ENCODE measurements at places on chromosomes 2 and 18.

- no peak for DNase-seq
Measured at GRCh38 chr2:30412684-30413570, 34.1 kb upstream of the LCLAT1 start.

DNA sequence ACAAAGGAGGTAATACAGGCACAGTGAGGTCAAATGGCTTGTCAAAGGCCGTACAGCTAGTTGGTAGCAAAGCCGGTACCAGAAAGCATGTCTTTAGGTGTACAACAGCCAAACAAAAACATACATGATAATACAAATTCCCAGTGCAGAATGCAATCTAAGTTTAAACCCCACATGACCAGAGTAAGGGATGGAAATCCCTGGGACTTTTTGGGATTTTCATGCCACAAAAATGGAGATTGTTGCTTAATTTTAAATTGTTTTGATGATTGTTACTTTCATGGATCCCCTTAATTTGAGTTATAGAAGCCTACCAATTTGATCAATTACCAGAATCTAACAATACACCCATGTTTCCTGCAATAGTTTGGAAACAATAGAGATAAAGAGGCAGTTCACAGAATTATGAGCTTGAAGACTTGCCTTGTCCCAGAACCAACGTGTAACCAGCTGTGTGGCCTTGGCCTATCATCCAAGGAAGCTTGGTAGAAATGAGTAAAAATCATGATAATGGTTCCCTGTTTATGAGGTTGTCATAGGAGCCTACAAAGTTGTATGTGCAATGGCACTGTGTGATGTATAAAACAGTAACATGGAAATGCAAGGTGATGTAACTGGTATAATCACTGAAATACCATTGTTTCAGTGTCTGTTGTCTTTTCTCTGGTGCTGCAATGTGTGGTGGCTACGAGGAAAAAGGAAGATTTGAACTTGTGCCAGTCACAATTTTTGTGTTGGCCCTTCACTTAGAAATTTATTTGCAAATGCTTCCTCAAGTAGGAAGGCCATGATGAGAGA is 85.3 kb downstream of the ZEB2 start:
- DNase-seq: no peak

DNA sequence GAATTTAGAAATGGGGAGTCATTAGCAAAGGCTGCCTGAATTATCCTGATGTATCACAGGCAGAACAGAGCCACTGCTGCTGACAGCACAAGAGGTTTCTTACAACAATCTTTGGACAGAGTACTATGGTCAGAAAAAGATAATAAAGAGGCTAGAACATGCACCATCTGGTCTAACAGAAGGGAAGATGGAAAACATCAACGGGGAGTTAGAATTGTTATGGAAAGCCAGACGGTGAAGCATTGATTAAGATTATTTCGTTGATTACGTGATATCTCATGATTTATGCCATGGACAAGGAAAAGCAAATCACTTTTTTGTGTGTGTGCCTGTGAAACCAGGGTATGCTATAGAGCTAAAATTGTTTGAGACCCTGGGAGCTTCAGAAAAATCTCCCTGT is 409.4 kb upstream of the ETAA1 start:
- no peak for DNase-seq

DNA sequence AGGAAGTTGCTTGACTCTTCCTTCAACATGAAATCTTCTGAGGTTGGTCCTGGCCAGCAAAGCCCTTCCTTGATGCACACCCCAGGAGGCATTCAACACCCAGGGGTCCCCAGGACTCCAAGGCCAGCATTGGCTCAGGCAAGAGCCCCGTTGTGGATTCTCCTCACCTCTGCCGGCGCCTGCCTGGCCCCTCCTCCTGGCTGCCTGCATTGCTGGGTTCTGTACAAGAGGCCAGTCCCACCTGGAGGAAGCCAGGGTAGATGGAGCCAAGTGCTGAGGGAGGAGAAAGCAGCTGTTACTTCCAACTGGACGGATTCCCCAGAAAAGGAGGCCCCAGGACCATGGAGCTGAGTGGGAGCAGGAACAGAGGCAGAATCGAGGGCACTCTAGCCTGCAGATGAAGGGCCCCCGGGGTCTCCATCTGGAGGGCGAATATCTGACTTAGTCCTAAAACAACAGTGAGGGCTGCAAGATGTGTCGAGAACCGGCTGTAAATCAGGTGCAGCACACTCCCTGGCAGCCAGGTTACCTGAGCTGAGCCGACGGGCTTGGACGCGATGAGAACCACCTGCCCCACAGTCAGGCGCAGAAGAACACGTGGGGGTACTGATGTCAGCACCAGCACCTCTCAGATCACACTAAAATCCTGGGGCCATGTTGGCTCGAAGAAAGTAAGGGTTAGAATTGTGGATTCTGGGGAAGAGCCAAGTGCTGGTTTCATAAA is 399.6 kb upstream of the SALL3 start:
- no peak for DNase-seq

DNA sequence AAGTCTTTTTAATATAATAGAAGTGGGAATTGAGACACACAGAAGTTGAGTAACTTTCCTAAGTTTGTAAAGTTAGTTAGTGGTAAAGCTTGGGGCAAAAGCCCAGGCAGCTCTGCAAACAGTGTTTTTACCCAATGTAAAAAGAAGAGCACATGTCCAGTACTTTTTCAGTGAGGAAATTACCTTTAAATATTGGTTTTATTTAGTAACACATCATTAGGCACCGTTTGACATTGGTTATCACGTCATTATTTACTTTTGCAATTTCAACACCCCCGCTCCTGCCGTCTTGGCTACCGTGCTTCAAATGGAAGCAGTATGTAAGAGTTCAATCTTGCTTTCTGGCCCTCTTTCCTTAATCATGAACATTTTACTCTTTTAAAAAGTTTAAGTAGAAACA is 807.9 kb downstream of the EPHA4 start:
- no peak for DNase-seq

DNA sequence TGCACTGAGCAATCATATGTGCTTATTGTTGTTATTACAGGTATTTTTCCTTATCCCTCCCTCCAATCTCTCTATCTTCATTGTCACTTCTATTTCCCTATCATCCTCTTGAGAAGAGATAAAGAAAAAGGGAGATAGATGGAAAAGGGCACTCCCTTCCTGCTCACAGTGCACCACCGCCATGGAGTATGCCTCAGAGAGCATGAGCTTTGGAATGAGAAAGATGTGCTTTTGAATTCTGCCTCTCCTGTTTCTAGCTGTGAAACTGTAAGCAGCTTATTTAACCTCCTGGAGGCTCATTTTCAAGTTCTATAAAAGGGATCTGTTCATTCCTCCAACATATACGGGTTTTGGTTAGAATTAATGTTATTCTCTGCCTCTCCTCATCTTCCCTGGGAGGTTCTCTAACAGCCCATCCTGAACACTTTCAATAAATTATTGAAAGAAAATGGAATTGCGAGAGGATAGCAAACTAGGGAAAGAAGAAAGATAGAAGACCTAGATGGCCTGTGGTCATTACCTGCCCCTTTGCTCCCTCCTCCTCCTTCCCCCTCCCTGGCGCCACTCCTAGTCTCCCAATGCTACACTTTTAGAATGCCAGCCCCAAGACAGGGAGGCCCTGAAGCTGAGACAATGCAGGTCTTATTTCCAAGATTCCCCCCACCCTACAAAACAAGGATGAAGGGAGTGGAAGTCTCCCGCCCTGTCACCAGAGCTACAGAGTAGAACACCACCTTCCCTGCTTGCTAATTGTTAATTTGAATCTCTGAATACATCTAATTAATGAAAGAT is 37.8 kb downstream of the FIGN start:
- no peak for DNase-seq

GRCh38 chr2:6053743-6054142 is 361.6 kb downstream of the SOX11 start:
- no peak for DNase-seq

DNA sequence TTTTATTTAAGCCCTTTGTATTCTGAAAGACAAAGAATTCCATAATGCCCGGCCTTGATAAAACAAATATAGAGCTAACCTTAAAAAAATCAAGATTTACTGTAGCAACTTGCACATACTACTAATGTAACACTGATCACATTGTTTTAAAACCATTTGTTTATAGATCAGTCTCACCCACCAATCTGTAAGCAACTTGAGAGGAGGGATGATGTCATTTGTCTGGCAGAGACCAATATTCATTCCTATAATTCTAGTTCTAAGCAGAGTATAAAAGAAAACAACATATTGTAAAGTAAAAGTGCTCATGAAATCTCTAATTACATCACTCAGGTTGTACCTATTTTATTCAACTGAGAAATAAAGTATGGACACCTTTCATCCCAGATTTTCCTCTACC is 380.6 kb downstream of the TGIF1 start:
- DNase-seq: no peak

GRCh38 chr2:43360137-43360536 is 133.7 kb upstream of the ZFP36L2 start:
- no peak for DNase-seq

GRCh38 chr18:58615140-58616132 is 13.5 kb downstream of the ALPK2 start:
- no peak for DNase-seq

DNA sequence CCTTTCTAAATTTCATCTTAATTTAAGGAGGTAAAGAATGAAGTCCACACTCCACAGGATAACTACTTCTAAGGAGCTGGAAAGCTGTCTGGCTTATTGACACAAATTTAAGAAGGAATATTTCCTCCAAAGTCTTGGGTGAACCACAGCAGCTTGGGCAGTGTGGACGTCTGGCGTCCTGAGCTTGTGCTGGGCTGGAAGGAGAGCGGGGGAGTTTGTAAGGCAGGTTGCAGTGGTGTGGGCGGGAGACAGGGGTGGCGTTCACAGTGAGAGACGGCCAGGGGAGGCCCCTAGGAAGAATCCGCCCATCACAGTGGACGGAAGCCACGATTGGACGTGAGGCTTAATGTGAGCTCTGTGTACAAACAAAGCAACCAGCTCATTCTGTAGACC is 25.7 kb downstream of the ADI1 start:
- DNase-seq: no peak

DNA sequence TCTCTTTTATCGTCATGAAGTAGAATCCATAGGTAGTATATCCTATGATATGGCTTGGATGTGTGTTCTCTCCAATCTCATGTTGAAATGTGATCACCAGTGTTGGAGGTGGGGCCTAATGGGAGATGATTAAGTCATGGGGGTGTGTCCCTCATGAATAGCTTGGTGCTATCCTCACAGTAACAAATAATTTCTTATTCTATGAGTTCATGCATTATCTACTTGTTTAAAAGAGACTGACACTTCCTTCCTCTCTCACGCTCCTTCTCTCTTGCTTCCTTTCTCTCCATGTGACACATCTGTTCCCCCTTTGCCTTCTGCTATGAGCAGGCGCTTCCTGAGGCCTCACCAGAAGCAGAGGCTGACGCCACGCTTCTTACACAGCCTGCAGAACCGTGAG is 165.6 kb downstream of the MREG start:
- no peak for DNase-seq

GRCh38 chr2:58063641-58064040 is 17.0 kb downstream of the VRK2 start:
- DNase-seq: no peak

DNA sequence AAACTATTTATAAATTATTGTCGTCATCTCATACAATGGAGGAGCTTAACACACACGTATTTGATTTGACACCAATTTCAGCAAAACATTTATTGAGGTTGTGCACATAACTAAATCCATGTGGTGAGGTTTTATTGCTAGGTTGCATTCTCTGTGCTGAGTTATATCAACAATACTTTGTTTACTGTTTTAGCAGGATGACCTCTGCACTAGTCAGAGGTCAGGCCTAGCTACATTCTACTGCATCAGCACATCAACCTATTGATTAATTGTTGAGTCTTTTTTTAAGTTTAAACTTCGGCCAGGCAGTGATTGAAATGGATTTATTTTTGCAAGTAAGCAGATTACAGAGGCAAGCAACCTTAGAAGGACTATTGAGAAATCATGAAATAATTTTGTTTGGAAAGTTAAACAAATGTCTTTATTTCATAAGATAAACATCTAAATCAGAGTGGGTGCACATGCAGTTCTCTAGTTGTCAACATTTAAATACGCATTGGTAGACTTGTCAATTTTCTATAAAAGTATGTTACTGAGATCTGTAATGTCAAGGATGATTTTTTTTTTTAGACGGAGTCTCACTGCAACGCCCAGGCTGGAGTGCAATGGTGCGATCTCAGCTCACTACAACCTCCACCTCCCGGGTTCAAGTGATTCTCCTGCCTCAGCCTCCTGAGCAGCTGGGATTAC is 75.2 kb upstream of the CD28 start:
- no peak for DNase-seq

DNA sequence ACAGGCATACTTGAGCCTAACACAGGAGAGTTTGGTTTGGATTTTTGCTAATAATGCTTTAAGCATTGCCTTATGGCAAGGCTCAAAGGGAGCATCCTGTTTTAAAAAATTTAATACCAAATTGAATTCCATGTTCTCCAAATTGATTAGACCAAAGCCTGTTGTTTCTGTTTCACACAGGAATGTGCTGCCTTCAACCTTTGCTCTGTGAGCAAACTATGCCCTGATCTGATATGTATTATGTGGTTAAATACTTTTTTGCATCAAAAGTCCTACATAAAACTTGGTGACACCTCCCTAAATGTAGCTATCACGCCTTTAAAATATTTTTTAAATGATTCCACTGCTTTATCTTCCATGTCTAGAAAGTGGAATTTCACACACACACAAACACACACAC is 691.4 kb downstream of the CPS1 start:
- DNase-seq: no peak

- no peak for DNase-seq
Measured at GRCh38 chr18:75256376-75256775, 45.8 kb downstream of the TSHZ1 start.

- DNase-seq: no peak
Measured at GRCh38 chr2:126761256-126761980, 105.5 kb downstream of the GYPC start.

GRCh38 chr2:108217211-108217610 is 22.6 kb upstream of the SULT1C3 start:
- no peak for DNase-seq

GRCh38 chr2:40123746-40124145 is 328.1 kb downstream of the SLC8A1 start:
- DNase-seq: no peak

DNA sequence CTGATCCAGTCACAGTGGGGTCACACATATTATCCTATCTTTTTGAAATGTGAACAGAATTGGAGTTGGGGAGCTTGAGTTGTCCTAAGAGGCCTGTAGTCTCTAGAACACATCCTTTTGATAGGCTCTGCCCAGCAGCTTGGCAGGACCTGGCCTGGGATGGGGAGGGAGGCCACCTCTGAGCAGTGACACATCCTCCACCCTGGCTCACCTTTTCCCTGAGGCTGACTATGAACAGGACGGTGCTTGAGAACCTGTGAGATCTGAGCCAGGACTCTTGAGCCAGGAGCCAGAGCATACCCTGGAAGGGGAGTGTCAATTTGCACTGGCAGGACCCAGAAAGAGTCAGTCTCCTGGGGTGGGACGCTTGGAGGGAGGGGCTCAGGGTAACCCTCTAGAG is 17.7 kb upstream of the ATP6V1B1 start:
- DNase-seq: no peak

DNA sequence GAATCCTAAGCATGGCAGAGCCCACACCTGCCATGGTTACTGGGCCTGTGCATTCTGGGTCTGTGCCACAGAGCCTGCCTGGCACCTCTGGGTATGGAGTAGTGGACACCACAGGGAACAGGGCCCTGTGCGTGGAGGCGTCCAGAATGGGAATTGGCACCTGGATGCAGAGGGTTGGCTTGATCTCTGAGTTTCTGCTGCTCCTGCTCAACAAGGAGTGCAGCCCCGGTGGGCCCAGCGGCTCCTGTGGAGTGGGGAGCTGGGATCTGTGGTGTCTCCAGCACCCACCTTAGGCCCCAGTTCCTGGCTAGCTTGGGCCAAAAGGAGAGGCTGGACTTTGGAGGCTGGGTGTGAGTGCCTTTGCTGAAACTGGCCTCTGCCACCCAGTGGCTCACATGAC is 7.9 kb upstream of the ANKRD62 start:
- DNase-seq: no peak

- no peak for DNase-seq
Measured at GRCh38 chr18:60664736-60665135, 292.2 kb upstream of the MC4R start.

Measured in KG1 (cell line).